Activated naive CD8-positive, alpha-beta T cell treated with anti-CD3 and anti-CD28 coated beads, Interleukin-2, amount 10 ng/mL, durations not matched to agents 7 days and 5 days (primary cell): ENCODE measurements at places on chromosomes 13 and 19. TPM values are rescaled to one million over a fixed set of nuclear protein-coding genes. Genes with fewer than 3 reads are reported as not detected.

DNA sequence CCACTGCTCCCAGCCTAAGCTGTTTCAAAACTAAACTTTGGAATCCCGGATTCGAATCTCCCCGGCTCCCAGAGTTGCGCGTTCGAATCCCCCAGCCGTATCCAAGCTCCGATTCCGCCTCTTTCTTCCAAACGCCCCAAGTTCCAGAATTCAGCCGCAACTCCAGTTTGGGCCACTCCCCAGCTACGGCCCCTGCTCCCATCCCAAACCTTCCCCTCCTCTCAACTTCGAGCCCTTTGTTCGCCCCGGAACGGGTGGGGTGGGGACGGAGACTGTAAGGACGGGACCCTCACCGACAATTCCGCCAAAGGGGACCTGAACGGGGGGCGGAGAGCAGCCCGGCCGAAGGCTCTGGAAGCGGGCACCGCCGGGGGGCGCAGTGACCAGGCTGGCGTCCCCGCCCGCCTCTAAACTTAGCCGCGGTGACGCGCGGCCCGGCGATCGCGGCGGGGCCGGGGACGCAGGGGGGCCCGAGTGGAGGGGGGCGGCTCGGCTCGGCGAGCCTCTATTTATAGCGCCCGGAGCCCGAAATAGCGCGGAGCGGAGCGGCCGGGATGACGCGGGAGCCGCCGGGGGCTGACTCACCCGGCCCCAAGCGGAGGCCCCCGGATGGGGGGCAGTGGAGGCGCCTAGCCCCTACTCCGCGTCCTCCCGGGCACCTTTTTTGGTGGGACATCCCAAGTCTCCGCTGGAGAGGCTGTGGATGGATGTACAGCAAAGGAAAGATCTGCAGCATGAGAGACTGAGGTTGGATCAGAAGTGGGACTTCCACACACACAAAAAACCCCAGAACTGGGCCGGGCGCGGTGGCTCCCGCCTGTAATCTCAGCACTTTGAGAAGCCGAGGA is 4.9 kb upstream of the ERCC1 start:
- DNase-seq: no peak

DNA sequence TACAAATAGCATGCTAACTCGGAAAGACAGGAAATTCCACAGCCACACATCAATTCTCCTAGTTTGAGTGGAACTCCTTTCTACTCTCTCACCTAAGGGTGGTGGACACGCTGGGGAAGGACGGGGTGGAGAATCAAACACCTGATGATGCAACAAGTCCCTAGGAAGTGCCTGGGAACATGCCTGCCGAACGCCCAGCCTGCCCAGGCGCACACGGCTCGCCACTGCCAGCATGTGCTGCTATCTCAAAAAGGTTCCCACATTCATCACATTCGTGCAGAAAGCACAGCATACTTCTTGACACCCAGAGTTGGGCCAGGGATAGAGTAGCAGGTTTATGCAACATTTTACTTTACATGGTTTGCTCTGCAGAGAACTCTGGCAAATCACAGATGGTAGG is 164.6 kb downstream of the ABCC4 start:
- DNase-seq: no peak

GRCh38 chr19:17248011-17248776 is 2.5 kb upstream of the NR2F6 start:
- DNase-seq: no peak

DNA sequence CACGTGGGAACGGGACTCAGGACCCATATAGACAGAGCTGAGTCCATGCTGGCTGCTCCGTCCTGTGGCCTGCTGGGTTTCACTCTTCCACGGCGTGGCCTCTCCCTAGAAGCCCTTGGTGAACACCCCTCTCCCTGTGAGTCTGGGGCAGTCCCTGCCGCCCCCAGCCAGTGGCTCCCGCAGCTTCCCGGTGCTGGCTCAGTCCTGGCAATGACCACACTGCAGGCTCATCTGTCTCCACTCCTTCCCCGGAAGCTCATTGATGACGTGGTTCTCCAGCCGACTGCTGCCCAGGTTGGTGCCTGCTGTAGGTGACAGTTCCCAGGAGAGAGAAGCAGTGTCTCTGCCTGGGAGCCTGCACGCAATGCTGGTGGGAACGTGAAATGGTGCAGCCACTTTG is 2.1 kb upstream of the TEX29 start:
- DNase-seq: no peak

- peak; percentile 81 for DNase-seq
These were observed 13.0 kb upstream of the JUND start for GRCh38 chr19:18294467-18294864.

- DNase-seq: no peak
These were observed 12.5 kb upstream of the MAP3K10 start for GRCh38 chr19:40178756-40179155.

GRCh38 chr13:110277357-110277975 is 29.5 kb downstream of the COL4A1 start:
- DNase-seq: no peak

DNA sequence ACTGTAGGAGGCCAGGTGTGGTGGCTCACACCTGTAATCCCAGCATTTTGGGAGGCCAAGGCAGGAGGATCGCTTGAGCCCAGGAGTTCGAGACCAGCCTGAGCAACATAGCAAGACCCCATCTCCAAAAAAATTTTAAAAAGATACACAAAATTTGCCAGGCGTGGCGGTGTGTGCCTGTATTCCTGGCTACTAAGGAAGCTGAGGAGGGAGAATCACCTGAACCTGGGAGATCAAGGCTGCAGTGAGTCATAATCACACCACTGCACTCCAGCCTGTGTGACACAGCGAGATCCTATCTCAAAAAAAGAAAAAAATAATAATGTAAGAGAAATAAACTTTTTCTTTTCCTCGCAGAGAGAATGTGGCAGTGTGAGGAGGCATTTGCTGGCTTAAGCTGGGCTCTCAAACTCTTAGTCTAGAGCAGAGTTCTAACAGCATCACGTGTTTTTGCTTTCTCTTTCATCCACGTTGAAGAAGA is 21.1 kb downstream of the FAM187B start:
- DNase-seq: no peak

GRCh38 chr13:74597526-74597925 is 463.3 kb upstream of the KLF12 start:
- DNase-seq: no peak

- DNase-seq: no peak
These were observed 10.2 kb upstream of the JSRP1 start for GRCh38 chr19:2266183-2266993.

DNA sequence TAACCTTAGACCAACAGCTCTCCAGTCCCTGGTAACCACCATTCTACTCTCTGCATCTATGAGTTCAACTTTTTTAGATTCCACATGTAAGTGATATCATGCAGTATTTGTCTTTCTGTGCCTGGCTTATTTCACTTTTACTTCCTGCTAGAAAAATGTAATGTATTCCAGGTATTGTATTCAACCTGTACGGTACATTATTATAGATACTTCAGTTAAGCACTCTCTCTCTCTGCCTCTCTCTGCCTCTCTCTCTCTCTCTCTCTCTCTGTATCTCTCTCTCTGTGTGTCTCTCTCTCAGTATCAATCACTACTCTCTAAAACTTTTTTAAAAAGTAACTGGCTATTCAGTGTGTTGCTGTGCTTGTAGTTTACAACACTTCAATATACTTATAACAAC is 8.4 kb downstream of the DACH1 start:
- no peak for DNase-seq

DNA sequence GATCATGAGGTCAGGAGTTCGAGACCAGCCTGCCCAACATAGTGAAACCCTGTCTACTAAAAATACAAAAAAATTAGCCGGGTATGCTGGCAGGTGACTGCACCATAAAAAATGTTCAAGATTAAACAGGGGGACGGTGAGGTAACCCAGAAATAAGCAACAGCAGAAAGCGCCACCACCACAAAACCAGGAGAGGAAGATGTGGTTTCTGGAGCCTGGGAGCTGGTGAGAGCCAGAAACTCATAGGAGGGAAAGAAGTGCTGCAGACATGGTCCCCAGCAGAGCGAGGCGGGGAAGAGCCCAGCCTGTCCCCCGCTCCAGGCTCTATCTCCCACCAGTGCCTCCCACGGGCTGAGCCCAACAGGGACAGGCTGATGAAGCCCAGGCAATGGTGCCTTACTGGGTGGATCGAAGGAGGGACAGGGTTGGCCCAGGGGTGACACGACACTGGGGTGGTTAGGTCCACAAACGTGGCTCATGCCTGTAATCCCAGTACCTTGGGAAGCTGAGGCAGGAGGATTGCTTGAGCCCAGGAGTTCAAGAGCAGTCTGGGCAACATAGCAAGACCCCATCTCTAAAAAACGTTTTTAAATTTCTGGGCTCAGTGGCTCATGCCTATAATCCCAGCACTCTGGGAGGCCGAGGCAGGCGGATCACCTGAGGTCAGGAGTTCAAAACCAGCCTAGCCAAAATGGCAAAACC is 19.0 kb downstream of the SPC24 start:
- DNase-seq: no peak

- peak; percentile 34 for DNase-seq
These were observed 1.3 kb downstream of the ITGBL1 start for GRCh38 chr13:101453784-101454201.

GRCh38 chr19:33275933-33276619 is 26.3 kb downstream of the CEBPA start:
- no peak for DNase-seq

ZNF565 gene
- total RNA-seq: 4.2 TPM

TNNT1 gene
- not detected for total RNA-seq

TICAM1 gene
- 14.1 TPM for total RNA-seq

C19orf73 gene
- total RNA-seq: 1.3 TPM

DMKN gene
- total RNA-seq: 3.5 TPM

SYNGR4 gene
- 0.30 TPM for total RNA-seq

S1PR2 gene
- 7.1 TPM for total RNA-seq

LSM14A gene
- 156 TPM for total RNA-seq
